NCI-H2081 (cell line): ENCODE measurements at places on chromosomes 6 and 20.

- no peak for DNase-seq
Measured at GRCh38 chr20:4665591-4665990, 56.1 kb upstream of the PRND start.

- peak; percentile 53 for DNase-seq
Measured at GRCh38 chr6:27547157-27548075, 74.5 kb upstream of the ZNF184 start.

DNA sequence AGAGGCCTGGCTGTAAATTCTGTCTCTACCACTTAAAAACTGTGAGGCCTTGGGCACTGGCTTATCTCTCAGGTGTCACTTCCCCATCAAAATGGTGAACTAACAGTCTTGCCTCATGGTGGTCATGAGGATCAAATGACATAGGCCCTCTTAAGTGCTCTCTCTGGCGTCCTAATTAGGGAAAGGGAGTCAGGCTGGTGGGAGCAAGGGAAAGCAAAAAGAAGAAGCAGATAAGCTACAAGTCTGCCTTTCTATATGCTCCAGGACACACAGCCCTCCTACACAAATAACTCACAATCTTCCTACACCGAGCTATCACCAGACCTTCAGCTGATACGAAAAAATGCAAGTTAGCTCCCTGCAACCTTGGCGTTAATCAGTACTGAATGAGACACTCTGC lies 19.5 kb upstream of the SLC22A16 start:
- DNase-seq, result no peak

DNA sequence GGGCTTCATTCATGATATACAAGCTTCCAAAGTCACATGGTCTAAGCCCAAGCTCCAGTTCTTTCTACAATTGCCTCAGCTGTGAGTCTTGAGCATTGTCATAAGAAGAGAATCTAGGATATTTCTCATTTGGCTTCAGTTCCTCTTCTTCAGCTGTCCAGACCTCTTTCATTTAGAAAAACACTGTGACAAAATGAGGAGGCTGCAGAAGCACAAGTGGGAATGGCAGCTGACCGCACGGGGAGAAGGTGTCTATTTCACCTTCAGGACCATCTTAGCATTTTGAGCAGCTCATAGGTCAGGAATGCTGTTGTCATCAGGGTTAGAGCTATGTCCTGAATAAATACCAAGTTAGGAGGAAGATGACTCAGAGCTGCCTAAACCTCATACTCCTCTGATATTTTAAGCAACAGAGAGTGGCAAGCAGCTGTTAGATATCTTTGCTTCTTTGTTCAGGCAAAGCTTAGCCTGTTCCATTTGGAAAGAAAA lies 390.1 kb upstream of the CITED2 start:
- no peak for DNase-seq

DNA sequence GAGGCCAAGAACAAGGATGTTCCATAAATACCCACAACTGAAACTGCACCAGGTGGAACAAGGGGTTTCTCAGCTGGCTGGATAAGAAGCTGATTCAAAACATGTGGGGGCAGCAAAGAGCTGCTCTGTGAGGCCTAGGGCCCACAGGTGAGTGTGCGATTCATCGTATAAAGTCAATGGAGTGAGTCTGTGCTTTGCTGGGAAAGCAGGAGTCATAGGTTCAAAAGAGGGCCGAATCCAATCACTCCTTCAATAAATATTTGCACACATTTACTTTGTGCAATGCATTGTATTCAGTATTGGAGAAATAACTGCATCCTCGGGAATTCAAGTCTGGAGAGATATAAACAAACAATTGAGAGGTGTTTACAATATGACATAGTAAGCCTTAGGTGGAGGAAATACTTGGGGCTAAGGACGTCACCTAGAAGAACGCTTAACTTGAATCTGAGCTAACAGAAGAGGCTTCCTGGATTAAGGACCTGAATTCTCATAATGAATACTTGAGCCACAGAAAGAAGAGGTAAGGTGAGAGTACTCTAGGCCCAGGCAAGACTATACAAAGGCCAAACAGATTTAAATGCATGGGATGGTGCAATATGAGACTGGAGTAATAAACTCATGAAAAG lies 83.7 kb upstream of the TMEM30A start:
- peak; percentile 29 for DNase-seq

GRCh38 chr6:126285871-126286365 lies 54.0 kb upstream of the CENPW start:
- no peak for DNase-seq
